ENCODE measurements at places on chromosomes 11 and 22. TPM values are rescaled to one million over a fixed set of nuclear protein-coding genes. Genes with fewer than 3 reads are reported as not detected.

Gene MAPK11
- total RNA-seq, result 6.4 TPM

DNA sequence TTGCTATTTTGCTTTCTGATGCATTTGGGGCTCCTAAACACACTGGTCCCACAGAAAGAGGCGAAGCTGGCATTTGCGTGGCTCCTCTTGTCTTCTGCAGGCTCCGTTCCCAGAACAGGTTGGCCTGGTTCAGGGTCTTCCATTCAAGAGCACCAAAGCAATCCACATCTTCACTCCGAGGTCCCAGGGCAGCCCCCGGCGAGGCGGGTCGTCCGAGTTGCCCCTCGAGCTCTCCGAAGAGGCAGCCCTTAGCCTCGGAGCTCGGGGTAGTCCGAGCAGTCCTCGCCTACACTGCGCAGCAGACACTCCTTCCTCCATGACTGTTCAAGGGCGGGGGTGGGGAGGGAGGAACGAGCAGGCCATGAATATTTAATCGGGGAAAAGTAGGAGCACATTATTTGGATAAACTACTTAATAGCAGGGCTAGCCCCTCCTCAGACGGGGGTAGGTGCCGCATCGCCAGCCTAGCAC, 321.3 kb downstream of the BLID start:
- no peak for DNase-seq

GRCh38 chr11:87256694-87257340, 219.1 kb downstream of the TMEM135 start:
- DNase-seq, result no peak

- no peak for DNase-seq
Measured at GRCh38 chr11:5553343-5553742, 5.0 kb upstream of the OR52H1 start.

- DNase-seq, result no peak
Measured at GRCh38 chr11:122594986-122595645, 60.4 kb upstream of the UBASH3B start.

- peak; percentile 75 for DNase-seq
Measured at GRCh38 chr11:87259736-87260135, 222.0 kb downstream of the TMEM135 start.

DNA sequence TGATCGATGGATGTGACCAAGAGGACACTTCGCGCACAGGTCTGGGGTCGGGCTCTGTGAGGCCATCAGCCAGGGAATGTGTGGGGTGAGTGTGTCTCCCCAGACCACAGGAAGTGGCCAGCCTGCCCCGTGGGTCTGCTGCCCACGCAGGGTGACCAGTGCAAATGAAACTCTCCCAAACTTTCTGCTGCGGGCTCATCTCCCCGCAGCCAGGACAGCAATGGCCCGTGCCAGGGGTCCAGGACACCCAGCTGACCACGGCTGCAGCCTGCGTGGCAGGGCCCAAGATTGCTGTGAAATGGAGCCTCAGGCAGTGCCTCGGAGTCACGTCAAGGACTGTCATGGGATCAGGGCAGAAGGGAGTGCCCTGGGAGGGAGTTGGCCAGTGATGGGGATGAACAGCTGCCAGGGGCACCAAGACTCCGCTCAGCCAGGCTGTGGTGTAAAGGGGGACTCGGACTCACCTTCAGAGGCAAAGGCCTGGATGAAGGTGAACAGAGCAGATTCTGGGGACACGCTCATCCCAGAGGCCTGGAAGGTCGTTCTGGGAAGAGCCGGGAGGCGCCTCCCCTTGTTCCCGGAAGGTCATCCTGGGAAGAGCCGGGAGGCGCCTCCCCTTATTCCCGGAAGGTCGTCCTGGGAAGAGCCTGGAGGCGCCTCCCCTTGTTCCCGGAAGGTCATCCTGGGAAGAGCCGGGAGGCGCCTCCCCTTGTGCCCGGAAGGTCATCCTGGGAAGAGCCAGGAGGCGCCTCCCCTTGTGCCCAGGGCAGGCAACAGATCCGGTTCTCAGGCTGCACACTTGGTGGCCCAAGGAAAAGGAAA, 252.6 kb downstream of the BRD1 start:
- DNase-seq, result no peak

Gene CDON
- total RNA-seq, result 2.1 TPM

Gene FERMT3
- 141 TPM for total RNA-seq

DNA sequence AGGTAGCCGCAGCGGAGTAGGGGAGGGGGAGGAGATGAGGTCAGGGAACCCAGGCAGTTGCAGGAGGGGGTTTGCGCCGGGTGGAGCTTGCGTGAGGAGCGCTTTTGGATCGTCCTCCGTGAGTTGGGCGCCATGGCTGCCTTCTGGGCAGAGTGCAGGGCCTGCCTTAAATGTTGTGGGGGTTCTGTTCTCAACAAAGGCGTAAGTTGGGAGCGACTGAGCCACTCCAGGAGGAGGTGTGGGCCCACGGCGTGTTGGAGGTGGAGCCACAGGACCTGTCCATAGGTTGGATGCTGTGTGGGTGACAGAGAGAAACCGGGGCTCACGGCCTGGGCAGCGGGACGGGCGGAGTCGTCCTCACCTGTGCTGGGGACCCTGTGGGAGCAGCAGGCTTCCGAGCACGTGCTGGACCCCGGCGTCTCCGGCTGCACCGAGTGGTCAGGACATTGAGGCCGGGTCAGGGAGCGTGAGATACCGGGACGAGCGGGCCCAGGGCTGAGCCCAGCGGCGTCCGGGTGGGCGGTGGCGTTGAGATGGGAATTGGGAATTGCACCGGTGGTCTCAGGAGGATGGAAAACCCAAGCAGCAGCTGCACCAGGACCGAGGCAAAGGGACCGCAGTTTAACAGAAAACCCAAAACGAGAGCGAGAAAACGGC, 977 bp upstream of the PGGHG start:
- DNase-seq, result no peak

Gene LRRC51
- 4.6 TPM for total RNA-seq

DNA sequence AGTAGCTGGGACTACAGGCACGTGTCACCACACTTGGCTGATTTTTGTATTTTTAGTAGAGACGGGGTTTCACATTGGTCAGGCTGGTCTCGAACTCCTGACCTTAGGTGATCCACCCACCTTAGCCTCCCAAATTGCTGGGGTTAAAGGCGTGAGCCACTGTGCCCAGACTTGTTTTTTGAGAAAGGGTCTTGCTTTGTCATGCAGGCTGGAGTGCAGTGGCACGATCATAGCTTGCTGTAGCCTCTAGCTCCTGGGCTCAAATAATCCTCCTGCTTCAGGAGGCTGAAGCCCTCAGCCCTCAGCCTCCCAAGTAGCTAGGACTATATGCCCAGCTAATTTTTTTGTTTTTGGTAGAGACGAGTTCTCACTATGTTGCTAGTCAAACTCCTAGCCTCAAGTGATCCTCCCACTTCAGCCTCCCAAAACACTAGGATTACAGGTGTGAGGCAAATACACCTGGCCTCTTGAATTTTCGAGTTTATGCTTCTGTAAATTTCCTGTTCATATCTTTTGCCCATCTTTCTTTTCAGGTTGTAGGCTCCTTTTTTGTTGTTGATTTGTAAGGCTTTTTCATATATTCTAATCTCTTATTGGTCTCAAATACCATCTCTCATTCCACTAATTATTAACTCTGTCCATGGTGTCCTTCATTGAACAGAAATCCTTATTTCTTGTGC, 3.4 kb upstream of the RBM4B start:
- DNase-seq, result no peak

Gene FAM180B
- not detected for total RNA-seq

GRCh38 chr11:33952805-33953204, 60.9 kb upstream of the LMO2 start:
- DNase-seq, result no peak

DNA sequence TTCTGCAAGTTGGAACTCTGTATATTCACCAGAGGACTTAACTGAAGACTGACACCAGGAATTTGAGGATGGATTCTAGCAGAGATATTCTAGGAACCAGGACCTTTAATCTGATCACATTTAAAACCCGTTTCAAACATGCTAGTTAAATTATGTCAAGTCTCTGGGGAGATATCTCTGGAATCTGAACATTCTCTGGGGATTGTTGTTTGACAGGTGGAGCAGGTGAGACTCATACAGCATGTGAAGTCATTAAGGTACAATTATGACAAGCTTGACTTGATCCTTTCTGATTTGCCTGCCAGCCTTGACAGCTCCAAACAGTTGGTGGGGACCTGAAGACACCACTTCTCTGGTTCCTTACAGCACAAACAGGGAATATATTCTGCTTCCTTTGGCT, 100.3 kb downstream of the FAT3 start:
- DNase-seq, result no peak

DNA sequence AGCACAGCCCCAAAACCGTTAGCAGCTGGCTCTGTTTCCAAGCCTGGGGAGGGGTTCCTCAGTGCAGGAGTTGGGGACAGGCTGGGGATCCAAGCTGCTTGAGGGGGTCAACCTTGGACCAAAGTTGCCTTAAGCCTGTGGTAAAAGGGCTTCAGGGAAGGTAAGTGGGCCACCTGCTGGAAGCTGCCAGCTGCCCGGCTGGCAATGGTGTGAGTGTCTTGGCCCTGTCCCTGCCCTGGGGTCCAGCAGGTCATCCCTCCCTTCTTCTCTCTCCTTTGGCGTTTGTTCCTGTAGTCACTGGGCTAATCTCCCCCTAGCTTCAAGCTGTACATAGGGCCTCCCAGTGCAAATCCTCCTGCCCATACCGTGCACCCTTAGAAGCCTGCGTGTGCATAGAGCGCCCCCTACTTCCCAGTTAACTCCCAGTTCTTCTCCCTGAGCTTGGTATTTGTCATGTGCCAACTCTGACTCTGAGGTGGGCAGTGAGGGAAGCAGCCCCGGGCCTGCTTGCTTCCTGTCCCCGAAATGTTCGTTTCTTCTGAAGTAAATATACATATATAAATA, 4.4 kb downstream of the TMEM258 start:
- DNase-seq, result peak; percentile 73

Gene MRPL11
- total RNA-seq, result 69.6 TPM

Data from Karpas-422 (cell line).